Putamen (tissue), 1 donor: ENCODE measurements at places on chromosomes 13 and 19.

DNA sequence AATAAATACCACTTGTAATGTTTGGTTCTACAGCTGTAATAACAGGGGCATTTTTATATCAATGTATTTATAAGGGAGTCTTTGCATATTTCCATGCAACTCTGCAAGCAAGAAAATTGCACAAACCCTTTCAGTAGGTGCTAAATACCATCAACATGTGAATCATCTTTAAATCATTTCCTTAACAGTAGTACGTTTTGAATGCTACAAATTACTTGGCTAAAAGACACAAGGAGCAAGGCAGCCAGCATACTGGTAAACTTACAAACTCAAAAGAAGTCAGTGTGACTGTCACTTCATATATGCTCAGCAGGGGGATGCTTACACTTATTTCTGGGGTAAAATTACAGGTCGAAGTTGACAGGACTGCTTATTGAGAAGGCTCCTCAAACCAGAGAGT lies 402.4 kb downstream of the EFNB2 start:
- DNase-seq, result no peak

DNA sequence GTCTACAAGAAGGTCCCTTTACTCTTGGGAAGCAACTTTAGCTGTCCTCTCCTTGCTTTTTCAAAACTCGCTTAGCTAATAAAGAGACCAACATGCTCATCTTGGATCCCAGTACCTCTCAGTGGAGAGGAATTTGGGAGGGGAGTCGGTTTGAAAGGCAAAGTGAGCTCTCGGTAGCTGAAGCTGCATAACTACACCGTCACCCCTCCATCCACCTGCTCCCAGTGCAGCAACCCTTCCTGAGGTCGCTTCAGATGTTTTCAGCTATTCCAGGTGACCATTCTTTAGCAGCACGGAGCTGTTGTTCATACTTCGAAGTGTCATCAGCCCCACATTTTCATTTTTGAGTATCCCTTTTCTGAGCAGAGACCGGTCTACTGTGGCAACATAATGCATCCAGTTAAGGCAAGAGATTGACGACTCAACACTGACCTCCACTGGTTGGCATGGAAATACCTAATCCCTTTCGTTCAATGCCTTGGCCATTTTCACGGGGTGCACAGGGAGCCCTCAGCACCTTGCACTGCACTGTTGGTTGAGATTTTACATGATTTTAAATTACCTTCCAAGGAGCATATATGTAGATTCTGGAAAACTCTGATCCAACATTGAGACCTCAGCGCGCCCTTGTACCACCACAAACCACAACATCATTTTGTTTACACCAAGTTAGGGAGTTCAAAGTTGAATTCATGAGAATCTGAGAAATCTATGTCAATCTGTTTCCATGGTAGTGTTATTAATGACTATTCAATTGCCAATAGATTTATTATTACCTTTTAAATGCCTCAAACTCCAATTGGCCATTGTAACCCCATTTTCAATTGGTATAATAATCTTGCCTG lies 42.2 kb downstream of the DLEU7 start:
- DNase-seq, result peak; percentile 75

DNA sequence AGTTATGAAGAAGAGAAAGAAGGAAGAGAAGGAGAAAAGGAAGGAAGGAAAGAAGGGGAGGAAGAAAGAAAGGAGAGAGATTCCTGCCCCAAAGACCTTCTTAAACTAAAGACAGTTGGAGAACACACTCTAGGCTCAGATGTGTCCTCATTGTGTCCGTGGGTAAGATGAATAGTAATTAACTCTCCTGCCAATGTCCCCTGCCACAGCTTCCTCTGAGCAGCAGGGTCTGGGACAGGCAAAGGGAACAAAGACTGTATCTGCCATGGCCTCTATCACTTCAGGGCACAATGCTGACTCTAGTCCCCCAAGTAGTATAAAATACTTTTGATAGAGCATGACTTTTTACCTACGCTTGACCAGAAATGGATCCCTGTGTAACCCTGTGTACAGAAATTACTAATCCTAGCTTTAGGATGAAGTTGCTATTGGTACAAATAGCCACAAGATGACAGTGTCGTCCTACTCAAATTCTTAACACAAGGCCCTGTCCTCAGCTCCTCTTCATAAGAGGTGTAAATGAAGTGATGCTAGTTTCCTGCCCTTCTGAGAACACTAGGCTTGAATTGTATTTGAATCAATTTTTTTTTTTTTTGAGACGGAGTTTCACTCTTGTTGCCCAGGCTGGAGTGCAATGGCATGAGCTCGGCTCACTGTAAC lies 186.2 kb upstream of the GPR12 start:
- DNase-seq, result no peak

DNA sequence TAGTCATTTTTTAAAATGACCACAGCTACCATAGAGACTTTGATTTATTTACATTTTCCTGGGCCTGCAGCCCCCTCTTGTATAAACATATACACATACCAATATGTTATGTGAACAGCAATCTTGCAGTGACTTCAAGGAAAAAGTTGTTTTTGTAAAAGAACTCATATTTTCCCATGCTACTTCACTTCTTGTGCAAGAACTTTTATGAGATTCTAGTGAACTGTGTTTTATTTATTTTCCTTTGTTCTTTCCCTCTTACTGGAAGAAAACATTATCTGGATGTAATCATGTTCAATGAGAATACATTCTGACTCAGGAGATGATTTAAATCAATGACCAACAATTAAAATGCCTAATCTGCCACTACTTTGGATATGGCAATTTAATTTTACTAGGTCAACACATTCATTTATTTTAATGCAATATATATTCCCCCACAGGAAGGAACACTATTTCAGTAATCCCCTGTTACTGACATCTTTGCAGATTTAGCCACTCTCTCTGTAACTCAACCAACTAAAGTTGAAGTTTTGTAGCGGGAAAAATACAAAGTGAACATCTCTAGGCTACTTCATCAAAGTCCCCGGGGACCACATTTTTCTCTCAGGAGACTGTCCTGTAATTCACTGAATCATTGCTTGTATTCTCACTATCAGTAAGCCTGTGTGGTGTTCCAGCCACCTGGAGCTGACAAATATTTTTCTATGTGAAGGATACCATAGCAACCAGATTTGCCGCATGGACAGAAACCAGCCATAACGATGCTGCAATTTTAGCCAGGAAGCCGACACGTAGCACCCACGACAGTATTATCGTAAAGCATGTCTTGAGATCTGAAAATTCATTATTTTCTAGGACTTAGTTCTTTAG lies 90.5 kb downstream of the STARD13 start:
- no peak for DNase-seq

- peak; percentile 74 for DNase-seq
Measured at GRCh38 chr19:45200568-45200967, 22.0 kb downstream of the BLOC1S3 start.

GRCh38 chr13:63651394-63651793 lies 2235.7 kb upstream of the PCDH20 start:
- no peak for DNase-seq

DNA sequence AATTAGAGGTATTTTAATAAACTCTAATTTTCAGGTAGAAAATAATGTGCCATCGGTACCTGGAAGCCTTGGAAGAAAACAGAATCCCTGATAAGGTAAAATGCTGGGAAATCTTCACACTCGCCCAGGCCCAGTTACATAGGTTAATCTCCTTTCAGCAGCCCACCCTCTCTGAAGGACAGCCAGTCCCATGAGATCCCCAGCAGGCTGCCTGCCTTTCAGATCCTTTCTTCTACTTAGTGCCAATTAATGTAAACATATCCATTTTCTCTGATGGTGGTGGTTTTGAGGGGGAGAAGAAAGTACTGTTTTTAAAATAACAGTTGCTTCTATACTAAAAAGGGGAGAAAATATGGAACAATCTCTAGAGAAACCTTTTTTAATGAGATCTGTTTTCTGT lies 12.2 kb downstream of the SMAD9 start:
- DNase-seq, result no peak

DNA sequence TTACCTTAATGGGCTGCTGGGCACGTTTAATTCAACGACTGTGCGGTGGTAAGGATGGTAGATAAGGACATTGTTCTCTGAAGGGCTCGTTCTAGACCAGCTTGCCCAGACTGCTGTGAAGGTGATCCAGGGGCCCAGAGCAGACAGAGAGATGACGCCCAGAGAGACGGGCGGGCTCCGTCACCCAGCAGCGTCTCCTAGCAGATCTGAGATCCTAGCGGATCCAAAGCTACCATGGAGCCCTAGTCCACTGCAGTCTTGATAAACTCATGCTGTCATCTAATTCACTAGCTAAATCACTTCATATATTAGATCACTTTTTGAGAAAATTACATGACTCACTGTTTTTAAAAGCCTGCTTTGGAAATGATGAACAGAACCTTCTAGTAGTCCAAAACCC lies 21.5 kb downstream of the COL4A2 start:
- DNase-seq, result no peak

GRCh38 chr13:97321101-97321500 lies 99.0 kb downstream of the MBNL2 start:
- DNase-seq, result no peak

- DNase-seq, result no peak
Measured at GRCh38 chr13:77810430-77810829, 108.2 kb downstream of the EDNRB start.

DNA sequence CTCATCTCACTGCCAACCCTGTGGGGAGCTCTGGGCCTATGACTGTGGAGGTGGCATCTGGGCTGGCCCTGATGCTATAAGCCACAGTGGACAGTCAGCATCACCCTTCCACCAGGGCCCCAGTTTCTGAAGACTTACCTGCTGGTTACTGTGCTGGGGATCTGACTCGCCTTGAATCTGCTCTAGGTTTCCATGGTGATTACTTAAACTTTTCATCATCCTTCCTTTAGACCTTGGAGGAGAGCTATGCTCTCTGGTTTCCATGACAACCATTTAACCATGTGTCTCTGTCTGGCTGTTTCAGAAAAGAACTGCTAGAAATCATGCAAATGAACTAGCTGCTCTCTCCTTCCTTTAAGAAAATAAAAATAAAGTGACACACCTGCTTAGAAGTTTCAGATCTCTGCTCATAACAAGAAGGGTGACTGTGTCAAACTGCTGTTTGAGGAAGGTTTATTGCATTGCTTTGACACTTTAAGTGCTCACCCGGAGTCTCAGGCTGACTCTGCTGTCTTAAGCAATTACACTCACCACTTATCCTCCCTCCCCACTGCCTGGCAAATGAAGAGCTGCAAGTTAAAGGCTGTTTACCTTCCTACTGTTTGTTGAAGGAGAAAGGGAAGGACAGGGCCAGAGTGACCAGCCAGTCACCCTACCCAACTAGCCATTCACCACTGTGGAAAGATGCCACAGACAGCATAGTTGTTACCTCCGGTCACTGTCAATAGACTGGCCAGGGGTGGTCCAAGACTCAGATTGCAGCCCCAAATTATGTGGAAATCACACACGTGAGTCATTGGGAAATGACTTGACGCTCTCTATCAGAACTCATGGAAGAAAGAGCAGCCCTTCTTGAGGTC lies 87.6 kb downstream of the HSPH1 start:
- DNase-seq, result peak; percentile 79

GRCh38 chr19:14514215-14514863 lies 3.9 kb downstream of the DNAJB1 start:
- DNase-seq, result no peak

DNA sequence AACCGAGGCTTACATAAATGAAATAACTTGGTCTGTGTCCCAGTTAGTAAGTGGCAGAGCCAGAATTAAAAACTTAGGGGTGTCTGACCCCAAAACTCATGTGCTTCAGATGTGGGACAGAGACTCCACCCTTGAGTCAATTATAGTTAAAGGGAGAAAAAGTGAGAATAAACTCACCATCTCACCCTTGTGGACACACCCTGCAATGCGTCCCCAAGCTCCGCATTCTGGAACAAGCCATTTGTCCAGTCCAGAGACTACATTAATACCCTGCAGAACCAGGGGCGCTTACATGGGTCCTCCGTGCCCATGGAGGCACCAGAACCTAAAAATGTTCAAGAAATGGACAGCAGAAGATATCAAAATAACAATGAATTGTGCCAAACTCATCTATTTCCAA lies 207.0 kb upstream of the ZNF507 start:
- DNase-seq, result no peak
